Stomach (tissue), 19 donors: ENCODE measurements at places on chromosomes 12 and 14. TPM values are rescaled to one million over a fixed set of nuclear protein-coding genes. Genes with fewer than 3 reads are reported as not detected.

The BTBD6 gene
- total RNA-seq, result 53.6 TPM

The AICDA gene
- 0.37 TPM for total RNA-seq

The RERG gene
- total RNA-seq, result not detected

The PRB2 gene
- not detected for total RNA-seq

- no peak for DNase-seq
These were observed 114.2 kb downstream of the PCNX1 start for GRCh38 chr14:71021347-71022011.

The LRP1-AS gene
- total RNA-seq, result not detected

DNA sequence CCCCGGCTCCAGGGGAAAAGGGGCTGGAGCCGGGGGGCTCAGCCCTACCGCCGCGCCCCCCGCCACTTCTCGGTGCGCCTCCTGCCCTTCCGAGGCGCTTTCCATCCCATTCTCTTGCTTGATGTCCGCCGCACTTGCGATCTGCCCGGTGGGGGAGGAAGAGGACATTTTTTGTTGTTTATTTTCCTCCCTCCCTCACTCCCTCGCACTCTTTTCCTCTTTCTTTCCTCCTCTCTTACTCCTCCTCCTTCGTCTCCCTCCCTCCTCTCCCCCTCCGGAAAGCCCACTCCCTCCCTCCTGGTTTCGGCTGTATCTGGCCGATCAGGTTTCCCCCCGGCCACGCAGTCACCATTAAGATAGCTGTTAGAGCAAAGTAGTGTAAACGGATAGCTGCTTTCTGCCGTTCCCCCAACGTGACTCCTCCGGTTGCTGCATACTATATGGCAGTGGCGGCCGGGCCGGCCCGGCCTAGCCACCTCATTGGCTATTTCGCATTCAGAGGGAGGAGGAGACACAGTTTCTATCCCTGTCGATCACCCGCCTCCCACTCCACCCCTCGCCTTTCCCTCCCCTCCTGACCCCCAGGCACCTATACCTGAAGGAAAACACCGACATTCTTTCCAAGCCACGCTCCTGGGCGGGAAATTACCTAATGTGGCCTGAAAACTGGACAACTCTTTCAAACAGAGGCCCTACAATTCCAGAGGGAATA is at the start of gene SIX4:
Gene SIX4, minus strand, starts transcription at position 445 of the 712 bp plus-strand sequence. Its CDS starts 277 bp downstream, at position 168.
- peak; percentile 88 for DNase-seq

DNA sequence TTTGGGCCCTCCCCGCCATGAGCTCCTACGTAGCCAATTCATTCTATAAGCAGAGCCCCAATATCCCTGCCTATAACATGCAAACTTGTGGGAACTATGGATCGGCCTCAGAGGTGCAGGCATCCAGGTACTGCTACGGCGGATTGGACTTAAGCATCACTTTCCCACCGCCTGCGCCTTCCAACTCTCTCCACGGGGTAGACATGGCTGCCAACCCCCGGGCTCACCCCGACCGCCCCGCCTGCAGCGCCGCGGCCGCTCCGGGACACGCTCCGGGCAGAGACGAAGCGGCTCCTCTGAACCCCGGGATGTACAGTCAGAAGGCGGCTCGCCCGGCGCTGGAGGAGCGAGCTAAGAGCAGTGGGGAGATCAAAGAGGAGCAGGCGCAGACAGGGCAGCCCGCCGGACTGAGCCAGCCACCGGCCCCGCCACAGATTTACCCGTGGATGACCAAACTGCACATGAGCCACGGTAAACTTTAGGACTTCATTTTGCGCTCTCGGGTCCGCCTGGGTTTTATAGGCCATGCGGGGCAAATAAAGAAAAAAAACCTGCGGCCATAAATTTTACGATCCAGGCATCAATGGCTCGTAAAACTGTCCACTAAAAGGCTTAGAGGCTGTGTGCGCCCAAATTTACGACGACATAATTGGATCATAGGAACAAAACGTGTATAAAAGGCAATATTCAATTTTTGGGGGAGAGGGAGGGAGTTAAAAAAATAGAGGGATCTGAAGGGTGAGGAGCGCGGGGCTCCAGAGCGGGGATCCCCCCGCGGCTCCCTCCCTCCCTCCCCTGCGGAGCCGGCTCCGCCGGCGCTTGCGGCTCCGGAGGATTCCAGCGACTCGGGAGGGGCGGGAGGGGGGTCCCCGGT is 493 bp downstream of the HOXC5 start:
- peak; percentile 75 for DNase-seq

The MED13L gene
- 130 TPM for total RNA-seq

The ATP2A2 gene
- 107 TPM for total RNA-seq

The CIDEB gene
- total RNA-seq, result 6.4 TPM

- peak; percentile 63 for DNase-seq
These were observed 46.0 kb upstream of the STK38L start for GRCh38 chr12:27198036-27198435.

The SPTB gene
- total RNA-seq, result under 0.01 TPM

DNA sequence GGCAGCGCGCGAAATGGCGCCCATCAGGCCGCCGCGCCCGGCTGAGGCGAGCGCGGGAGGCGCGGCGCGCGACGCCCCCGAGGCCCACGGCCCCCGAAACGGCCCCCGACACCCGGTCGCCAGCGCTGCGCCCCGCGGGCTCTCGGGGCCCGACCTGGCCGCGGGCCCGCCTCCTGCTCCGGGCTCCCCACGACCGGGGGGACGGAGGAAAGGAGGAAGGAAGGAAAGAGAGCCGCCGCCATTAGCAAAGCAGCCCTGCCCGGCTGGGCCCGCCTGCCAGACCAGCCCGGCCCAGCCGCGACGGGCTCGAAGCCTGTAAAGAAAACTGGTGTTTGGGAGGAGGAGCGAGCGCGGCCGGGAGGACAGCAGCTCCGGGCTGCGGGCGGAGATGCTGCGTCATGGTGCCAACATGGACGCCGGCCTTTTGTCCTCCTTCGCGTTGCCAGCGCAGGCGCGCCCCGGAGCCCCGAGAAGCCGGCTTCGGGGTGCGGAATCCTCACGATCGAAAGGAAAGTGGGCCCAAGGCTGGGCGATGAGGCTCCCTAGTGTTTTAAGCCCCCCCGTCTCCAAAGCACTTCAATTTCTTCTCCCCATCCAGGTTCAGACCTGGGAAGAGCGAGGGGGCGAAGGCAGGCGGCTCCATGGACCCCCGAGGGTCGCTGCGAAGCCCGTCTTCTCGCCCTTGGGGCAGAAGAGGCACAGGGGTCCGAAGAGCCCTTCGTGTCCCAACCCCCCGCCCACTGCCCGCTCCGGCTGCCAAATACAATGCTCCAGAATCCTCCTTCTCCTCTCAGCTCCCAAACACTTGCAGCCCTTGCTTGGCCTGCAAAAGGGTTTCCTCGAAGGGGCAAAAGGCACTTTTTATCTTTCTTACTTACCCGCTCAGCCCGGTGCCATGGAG is 2.9 kb upstream of the SETD1B start:
- DNase-seq, result peak; percentile 83

GRCh38 chr14:99143126-99143525 is 128.9 kb downstream of the BCL11B start:
- DNase-seq, result no peak

- peak; percentile 44 for DNase-seq
These were observed 314.3 kb upstream of the OR4E1 start for GRCh38 chr14:21987937-21988336.

The OR6C2 gene
- not detected for total RNA-seq

DNA sequence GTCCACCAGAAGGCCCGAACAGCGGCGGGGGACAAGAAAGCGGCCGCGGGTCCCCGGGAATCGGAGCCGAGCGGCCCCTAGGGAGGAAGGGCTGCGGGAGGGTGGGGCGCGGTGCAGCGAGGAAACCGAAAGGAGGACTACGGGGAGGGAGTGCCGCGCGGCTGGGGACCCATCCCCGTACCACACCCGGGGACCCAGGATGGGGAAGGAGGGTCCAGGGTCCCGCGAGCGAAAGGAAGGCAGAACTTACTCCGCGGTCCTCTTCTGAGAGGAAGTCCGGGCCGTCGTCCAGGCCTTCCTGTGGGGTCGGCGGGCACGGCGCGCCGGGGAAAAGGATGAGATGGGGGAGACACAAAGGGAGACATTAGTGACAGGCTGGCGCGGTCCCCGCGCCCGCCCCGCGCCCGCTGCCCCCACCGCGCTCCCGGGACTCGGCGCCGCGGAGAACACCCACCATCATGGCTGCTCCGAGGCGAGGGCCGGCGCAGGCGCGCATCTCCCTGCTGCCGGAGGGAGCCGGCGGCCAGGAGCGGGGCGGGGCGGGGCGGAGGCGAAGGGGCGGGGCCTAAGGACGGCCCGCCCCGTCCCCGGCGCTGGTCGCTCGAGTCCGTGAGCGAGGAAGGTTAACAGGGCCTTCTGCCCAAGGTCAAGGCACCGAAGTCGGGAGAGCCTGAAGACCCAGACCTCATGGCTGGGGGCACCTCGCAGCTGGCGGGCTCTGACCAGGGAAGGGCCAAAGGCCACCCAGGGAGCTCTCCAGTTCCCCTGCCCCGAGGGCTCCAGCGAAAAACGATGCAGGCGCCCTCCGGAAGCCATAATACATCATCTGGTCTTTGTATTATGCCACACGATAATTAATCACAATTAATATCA is at the start of gene SNX6:
Gene SNX6, minus strand, starts transcription at position 492 of the 873 bp plus-strand sequence. Its CDS starts 32 bp downstream, at position 460.
- DNase-seq, result peak; percentile 95

- DNase-seq, result no peak
These were observed 100.5 kb upstream of the STXBP6 start for GRCh38 chr14:25150401-25150800.

- no peak for DNase-seq
These were observed 217.0 kb downstream of the SLC41A2 start for GRCh38 chr12:104741077-104741476.

DNA sequence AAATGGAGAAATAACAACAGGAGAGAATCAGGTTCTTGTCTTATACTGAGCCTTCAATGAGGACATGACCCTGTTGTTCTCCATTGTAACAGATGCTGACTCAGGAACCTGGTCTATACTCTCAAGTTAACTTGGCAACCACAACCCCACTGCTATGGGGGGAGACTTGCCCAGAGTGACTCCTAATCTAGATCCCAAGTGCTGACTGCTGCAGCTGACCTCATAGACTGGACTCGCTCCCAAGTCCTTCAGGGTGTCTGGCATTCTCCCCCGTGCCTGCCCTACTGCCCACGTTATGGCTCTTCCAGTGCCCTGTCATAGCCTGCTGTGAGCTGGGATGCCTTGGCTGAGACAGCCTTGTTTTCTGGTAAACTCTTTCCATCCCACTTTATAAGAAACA is 37.1 kb downstream of the NID2 start:
- DNase-seq, result no peak

The GLS2 gene
- total RNA-seq, result not detected

- no peak for DNase-seq
These were observed 16.5 kb downstream of the SIX1 start for GRCh38 chr14:60632777-60633176.

- DNase-seq, result no peak
These were observed 35.7 kb downstream of the FOXA1 start for GRCh38 chr14:37559386-37559785.

DNA sequence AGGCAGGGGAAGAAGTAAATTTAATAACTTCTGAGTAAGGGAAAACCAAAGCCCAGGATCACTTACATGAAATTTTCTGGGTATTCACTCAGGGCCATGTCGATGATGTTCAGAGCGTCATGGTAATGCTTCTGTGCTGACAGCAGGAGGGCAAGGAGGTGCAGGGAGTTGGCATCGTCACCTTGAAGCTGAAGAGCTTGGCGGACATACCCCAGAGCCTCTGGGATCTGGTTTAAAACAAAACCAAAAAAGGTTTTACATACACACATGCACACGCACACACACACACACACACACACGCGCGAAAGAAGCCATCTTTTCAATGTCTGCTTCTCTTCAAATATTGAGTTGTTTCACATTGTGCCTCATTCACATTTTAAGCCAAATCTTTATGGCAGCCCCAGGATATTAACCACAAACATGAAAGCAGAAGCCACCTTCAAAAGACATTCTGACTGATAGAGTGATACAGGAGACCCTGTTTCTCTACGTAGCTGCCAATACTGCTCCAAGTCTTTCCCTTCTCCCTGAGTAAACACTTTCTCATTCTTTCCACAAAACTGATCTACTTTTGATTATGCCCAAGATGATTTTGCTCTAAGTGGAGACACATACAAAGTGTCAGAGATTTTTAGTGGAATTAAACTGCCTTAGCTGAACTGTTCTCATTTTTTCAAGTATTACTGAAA is 172.1 kb downstream of the TTC7B start:
- no peak for DNase-seq

DNA sequence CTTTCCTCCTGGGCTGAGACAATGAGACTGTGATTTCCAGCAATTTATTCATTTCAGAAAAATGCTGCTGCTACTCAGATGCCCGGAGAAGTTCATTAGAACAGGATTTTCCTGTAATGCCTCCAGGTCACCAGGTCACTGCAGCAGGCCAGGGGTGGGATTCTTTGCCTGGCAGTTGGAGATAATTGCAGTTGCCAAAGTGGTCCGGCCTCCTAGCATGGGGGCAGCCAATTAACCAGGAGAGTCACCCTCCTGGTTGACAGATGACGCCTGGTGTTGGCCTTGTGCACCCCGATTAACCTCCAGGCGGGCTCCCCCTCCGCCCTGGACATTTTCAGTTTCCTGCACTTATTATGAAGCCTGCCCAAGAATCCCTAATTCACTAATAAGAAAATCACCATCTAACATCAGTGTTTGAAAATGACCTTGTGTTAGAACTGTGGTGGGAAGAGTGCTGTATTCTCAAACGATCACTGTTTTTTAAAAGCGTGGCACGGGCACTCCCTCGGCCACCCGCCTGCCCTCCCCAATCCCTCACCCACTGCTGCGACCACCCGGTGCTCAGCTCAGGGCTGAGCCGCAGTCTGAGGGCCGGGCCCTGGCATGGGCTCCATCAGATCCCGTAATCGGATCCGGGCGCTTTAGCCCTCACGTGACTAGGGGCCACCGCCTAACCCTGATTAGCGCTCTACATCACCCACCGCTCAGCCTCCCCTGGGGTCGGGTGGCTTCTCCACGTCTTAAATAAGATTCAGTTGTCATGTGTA is 12.9 kb downstream of the RIMBP2 start:
- no peak for DNase-seq

GRCh38 chr14:74973003-74973653 is 17.7 kb upstream of the PGF start:
- DNase-seq, result no peak

DNA sequence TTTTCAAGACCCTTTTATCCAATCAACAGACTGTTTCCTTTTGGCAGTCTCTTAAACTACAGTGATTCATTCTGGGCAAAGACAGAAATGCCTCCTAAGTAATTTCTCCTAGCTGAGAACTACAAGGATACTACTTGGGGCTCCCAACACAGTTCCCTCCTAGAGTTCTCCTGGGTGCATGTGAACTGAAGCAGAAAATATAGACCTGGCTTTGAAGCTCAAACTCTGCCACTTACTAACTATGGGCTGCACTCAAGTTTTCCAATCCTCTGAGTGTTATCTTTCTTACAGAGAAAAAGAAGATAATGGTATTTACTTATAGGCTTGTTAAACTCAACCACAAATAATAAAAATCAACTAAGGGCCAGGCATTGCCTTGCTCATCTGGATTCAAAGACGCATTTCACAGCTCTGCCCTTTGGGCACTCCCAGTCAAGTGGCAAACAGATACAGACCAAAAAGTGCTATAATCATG is 97.6 kb downstream of the EFCAB11 start:
- DNase-seq, result peak; percentile 36

- peak; percentile 63 for DNase-seq
These were observed 21.1 kb downstream of the GSC start for GRCh38 chr14:94748667-94749347.
